ENCODE measurements at places on chromosomes 4 and X.

GRCh38 chrX:69618803-69619202, 2.9 kb downstream of the EDA start:
- no peak for DNase-seq

DNA sequence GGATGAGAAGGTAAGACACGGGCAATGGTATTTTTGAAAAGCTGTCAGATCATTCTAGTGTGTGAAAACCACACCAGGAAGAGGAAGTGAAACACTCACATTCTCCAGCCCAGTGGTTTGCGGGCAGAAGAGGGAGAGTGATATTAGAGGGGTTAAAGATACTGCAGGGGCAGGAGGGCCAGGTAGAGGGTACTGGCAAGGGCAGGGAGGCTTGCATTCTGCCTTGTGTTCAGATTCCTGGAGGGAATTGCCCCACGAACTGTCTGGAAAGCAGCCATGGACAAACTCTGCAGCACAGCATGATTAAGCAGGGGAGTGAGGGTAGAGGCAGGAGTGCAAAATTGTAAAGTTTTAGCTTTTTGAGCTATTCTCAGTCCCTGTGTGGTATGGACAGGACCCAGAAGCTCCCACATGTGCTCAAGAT, 30.9 kb downstream of the NIPAL1 start:
- no peak for DNase-seq

GRCh38 chrX:275967-276580, 5.1 kb upstream of the PLCXD1 start:
- no peak for DNase-seq

GRCh38 chrX:104108955-104109354, 3.4 kb upstream of the ZCCHC18 start:
- no peak for DNase-seq

DNA sequence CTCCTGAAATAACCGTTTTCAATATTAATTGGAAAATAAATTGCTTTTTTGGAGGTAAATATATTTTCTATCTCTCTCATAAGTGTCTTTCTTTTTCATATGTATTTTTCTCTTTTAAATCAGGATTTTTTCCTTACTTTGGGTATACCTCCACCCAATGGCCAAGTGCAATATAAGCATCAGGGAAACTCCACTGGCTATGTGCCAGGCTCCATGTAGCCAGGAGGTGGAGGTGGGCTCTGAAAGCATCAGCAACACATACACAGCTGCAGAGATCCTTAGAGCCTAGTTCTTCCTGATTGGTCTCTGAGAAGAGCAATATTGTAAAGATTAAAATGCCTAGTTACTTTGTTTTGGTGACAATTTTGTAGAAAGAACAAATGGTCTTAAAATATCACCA, 3.4 kb downstream of the GABRA2 start:
- DNase-seq = no peak

DNA sequence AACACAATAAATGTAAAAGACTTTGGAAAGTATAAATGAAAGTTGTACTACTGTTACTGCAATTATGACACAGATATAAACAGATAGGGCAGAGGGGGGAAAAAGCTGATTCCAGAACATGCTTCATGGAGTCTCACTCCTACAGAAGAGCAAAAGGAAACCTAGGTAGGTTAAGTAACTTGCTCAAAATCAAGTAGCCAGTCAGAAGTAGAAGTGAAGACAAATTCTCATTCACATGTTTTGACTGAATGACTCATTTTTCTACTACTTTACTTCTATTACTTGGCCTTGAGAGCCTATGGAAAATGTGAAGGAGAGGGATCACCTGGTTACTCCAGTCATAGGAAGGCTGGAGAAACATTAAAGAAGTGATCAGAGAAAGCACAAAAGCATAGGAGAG, 23.6 kb upstream of the RASGEF1B start:
- DNase-seq = no peak

- no peak for DNase-seq
Observed at GRCh38 chr4:40881096-40881495, 131.3 kb downstream of the NSUN7 start.

- no peak for DNase-seq
Observed at GRCh38 chr4:44071959-44072955, 376.4 kb downstream of the KCTD8 start.

DNA sequence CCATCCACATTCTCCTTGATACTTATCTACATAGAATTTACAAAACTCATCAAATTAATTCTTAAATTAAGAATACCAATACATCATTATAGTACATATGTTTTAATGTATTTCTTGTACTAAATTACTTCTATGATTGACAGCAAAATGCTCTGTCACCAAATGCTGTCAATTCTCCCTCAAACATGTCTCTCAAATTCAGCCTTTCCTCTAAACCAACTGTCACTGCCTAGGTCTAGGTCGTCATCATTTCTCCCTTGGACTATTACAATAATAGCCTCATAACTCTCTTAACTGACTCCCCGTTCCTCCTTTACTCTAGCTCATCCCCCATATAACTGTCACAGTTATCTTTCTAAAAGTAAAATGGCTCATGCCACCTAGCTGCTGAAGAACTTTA, 279.7 kb upstream of the FSTL5 start:
- no peak for DNase-seq

DNA sequence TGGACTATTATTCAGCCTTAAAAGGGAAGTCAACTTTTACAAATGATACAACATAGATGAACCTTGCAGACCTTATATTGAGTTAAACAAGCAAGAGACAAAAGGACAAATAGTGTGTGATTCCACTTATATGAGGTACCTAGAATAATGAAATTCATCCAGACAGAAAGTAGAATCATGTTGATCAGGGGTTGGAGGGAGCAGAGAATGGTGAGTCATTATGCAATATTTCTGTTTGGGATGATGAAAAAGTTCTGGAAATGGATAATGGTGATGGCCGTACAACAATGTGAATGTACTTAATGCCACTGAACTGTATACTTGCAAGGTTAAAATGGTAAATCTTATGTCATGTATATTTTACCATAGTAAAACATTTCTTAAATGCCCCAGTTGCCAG, 22.1 kb downstream of the KIT start:
- no peak for DNase-seq

GRCh38 chr4:38135201-38135600, 175.0 kb downstream of the PTTG2 start:
- no peak for DNase-seq

DNA sequence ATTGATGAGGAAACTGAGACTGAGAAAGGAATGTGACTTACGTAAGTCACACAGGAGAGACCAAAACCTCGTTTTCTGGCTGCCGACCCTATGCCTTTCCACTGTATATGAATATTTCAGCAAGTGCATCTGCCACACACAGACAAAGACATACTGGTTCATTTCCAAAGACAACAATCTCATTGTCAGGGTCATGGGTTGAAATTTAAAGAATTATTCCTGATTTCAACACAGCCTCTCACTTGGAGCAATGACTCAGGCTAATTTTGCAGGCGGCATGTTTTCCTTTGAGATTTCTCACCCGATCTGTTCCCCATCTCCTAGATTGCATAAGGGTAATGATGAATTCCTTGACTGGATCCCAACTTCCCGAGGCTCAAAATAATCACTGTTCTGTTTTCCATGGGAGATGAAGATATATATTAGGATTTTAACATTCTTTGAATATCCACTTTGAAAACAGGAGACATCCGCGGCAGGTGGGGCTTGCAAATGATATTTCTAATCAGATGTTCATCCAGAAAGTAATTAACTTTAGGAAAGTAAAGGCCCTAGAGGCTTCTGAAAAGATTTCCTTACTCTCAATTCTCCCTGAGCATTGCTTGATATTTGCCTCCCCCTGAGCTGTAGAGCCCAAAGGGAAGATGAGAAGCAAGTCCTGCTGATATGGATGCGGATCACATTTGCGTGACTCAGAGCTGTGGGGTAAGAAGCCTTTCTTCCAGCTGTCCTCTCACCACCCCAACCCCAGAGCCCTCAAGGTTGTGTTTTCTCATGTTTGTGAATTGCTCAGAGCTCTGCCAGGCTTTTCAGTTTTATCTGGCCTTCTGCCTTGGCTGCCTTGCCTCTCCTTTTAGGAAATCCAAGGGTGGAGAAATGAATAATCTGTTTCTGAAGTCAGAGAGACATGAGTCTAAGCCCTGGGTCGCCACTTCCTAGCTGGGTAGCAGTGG, 361.1 kb upstream of the BOD1L1 start:
- DNase-seq = peak; percentile 78

DNA sequence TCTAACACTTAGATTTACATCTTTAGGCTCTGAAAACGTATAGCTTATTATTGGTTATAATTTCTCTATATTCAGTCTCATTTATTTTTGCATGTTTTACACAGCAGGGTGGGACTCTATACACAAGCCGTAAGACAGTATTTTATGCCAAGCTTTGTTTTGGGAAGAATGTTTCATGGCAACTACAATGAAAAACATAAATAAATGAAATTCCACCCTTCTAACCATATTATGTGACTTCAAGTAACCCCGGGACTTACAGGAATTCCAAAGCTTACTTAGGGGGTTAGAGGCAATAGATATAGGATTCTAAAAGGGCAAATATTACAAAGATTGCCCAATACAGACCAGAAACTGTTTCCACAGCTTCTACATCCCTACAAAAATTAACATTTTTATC, 370.9 kb downstream of the PRR32 start:
- no peak for DNase-seq

- no peak for DNase-seq
Observed at GRCh38 chr4:120053911-120054310, 12.7 kb downstream of the MAD2L1 start.

DNA sequence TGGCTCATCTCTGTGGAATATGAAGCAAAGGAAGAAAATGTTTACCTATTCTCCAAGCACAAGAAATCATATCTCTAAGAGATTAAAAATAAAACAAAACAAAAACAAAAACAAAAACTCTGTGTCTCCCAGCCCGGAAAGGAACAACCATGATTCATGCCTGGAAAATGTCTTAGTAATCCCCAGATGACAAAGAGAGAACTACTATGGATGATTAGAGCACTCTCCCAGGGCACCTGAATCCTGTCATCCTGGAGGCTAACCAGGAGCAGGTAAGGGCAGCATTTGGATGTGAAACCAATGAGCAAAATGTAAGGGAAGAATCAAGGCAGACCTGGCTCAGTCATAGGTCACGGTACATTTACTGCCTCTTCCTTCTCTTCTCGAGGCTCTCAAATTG, 1.7 kb upstream of the AKAP4 start:
- DNase-seq = no peak

DNA sequence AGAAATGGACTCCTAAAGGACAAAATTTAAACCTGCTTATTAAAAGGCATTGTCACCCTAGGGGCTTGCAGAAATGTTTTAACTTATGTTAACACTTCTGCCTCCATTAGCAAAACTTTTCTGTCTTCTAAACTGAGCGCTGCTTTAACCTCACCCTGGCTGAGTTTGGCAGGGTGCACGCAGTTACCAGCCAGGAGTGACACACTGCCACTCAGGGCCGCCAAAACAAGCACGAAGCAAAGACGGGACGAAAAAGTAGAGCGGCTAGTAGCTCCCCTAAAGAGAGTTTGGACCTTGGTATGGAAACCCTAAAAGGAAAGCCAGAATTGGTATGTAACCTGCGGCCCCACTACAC, 23.8 kb upstream of the UVSSA start:
- DNase-seq = no peak

- no peak for DNase-seq
Observed at GRCh38 chr4:25904748-25905082, 9.3 kb upstream of the SMIM20 start.

- DNase-seq = no peak
Observed at GRCh38 chr4:76182463-76182862, 31.2 kb downstream of the SCARB2 start.

DNA sequence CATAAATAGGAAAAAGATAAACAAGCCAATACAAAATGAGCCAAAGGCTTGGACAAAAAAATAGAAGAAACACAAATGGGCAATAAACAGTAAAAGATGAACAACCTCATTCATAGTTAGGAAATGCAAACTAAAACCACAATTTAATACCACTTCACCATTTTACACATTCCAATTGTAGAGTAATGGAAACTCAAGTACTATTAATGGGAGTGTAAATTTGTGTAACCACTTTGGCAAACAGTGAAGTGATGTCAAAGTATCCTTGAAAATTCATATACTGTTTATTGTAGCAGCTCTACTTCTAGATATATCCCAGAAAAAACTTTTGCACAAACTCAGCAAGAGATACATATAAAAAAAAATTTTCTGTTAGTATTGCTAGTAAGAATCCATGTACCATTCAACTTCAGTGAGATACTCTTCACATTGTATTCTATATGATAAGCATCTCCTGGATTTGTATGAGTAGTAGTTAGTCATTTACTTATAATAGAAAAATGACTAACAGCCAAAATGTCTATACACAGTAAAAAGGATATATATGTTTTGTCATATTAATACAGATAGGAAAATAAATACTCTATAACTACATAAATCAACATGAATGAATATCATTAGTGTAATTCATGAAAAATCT, 229.8 kb downstream of the DKK2 start:
- DNase-seq = no peak

- no peak for DNase-seq
Observed at GRCh38 chr4:74206088-74206825, 48.3 kb downstream of the MTHFD2L start.

DNA sequence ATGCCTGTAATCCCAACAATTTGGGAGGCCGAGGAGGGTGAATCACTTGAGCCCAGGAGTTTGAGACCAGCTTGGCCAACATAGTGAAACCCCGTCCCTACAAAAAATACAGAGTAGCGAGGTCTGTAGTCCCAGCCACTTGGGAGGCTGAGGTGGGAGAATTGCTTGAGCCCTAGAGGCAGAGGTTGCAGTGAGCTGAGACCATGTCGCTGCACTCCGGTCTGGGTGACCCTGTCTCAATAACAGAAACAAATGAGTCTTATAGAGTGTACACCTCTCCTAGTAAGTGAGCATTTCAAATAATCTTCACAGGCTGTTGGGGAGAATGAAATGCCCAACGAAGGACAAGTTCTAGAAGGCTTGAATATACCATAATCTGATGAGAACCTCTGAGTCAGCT, 5.5 kb downstream of the UCHL1 start:
- DNase-seq = no peak

- DNase-seq = no peak
Observed at GRCh38 chr4:51831133-51831532, 11.8 kb upstream of the DCUN1D4 start.

DNA sequence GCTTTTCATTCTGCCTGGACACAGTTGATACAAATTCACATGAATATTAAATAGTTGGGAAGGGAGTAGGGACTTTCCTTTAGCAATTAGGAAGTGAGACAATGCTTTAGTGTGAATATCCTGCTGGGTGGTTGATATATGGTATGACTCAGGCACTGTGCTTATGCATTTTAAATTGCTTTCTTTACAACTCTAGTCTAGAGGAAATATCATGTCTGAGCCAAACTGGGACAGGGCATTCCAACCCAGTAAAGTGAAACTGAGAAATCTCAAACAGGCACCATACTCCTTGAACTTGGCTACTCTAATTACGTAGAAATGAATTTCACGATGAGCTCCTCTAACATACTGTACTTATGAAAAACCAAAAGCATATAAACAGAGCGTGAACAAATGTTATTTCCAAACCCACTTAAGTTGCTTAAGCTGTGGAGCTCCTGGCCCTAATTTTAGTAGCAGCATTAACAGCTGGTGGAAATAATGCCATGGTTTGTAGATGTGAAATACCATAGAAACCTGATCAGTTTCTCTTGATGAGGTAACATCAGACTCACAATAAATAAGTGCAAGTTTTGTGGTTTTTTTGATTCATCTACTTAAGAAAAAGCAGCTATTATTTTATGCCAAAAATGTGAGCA, 242.9 kb upstream of the GK2 start:
- DNase-seq = no peak

GRCh38 chr4:100294356-100294755, 104.1 kb upstream of the DDIT4L start:
- no peak for DNase-seq
